Mucosa of gallbladder (tissue), 1 donor: ENCODE measurements at places on chromosomes 7 and 10. TPM values are rescaled to one million over a fixed set of nuclear protein-coding genes. Genes with fewer than 3 reads are reported as not detected.

EIF5AL1 gene
- 0.14 TPM for total RNA-seq

SSC4D gene
- total RNA-seq = 0.40 TPM

CFAP69 gene
- 11.6 TPM for total RNA-seq

PPP1R3C gene
- total RNA-seq = 47.6 TPM

TAS2R5 gene
- total RNA-seq = 1.2 TPM

IDI2 gene
- not detected for total RNA-seq

TRIM50 gene
- 1.3 TPM for total RNA-seq

SEMA4G gene
- 55.1 TPM for total RNA-seq

COL26A1 gene
- 0.29 TPM for total RNA-seq

ANKRD30A gene
- not detected for total RNA-seq

CUZD1 gene
- 2.7 TPM for total RNA-seq

CALML5 gene
- not detected for total RNA-seq

UCN3 gene
- total RNA-seq = 0.58 TPM

KEL gene
- 0.17 TPM for total RNA-seq

TFR2 gene
- 13.8 TPM for total RNA-seq

SYT15B gene
- total RNA-seq = 0.23 TPM

ADGRA1 gene
- not detected for total RNA-seq
